ENCODE measurements at places on chromosomes 16 and 17.

- DNase-seq = peak; percentile 76
Observed at GRCh38 chr16:21708533-21709115, 44.9 kb downstream of the OTOA start.

DNA sequence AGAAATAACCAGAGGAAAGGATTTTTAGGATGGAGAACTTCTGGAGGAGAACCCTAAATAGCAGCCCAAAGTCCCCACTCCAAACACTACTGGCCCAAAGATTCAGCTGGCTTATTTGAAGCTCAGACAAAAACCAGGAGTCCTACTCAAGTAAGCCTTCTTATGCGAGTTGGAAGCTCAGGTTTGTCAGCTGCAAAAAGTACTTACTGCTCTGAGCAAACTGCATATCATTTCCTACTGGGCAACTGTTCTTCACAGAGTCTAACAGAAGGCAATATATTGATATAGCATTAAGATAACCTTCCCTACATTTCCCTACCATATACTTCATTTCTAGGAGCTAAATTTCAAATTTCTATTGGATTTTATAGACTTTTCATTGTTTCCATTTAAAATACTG, 76.1 kb upstream of the CORO6 start:
- no peak for DNase-seq

- DNase-seq = no peak
Observed at GRCh38 chr17:79834565-79835469, 4.4 kb downstream of the CBX4 start.

DNA sequence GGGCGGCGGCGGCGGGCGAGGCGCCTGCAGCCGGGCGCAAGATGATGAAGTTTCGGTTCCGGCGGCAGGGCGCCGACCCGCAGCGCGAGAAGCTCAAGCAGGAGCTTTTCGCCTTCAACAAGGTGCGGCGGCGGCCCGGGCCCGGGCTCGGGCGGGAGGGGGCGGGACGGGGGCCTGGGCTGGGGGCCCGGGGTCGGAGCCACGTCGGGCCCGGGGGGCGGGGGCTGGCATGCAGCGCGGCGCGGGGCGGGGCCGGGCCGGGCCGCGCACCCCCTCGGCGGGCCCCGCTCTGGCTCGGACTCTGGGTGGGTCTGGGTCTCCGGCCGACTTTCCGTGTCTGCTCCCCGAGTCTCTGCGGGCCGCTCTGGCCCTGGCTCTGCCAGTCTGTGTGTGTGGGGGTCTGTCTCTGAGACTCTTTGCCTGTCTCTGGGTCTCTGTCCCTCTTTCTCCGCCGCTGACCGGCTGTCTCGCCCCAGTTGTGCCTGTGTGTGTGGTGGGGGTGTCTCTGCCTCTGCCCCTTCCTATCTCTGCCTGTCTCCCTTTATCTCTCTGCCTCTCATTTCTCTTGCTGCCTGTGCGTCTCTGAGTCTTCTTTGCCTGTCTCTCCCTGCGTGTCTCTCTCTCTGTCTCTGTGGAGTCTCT, 328 bp downstream of the LLGL1 start:
- DNase-seq = no peak

DNA sequence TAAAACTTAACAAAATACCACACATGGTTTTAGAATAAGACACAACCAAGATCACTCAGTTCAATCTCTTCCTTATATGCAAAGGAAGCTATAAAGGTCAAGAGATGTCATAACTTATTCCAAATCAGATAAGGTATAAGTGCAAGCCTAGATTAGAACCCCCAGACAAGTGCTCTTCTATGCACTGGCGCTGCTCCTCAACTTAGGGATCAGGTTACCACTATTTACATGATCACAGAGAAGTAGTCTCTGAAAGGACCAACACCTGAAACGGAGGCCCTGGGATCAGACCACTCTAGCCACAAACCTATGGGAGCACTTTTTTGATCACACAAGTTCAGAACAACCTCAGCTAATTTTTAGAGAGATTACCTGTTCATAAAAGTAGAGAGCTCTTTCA, 16.6 kb downstream of the COPS3 start:
- DNase-seq = no peak

- no peak for DNase-seq
Observed at GRCh38 chr17:39217734-39218369, 7.9 kb downstream of the STAC2 start.

GRCh38 chr16:73288520-73288919, 240.6 kb upstream of the ZFHX3 start:
- DNase-seq = no peak

DNA sequence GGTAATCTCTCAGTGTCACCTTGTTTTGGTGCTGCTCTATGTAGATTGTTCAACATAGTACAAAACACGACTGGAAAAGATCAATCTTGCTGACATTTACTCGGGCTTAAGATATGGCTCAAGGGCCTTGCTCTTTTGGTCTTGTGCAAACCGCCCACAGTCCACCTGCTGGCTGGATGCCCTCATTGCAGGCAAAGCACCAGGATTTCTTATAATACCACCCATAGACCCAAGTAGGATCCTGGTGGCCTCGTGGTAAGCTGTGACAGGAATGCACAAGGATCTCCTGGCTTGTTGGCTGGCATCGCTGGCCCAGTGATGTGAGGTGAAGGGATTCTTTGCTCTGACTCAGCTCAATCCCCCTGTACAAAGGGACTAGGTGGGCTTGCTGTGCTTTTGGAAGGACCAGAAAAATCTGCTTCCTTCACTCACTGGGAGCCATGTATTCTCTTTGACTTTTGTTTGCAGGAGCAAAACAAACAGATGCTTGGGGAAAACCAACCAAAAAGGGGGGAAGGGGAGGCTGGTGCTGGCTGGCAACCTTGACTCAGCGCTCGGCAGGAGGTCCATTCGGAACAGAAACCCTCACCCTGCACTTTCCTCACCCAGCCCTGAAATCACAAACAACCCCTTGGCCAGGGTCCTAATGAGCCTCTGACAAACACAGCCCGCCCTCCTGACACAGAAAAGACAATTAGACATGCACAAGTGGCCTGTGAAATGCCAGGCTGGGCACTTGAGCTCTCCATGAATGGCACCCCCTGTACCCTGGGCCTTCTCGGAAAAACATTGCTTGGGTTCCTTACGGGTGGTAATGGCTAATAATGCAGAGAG, 36.6 kb upstream of the MED9 start:
- peak; percentile 55 for DNase-seq

GRCh38 chr16:82108774-82109173, 61.2 kb downstream of the MPHOSPH6 start:
- DNase-seq = no peak

DNA sequence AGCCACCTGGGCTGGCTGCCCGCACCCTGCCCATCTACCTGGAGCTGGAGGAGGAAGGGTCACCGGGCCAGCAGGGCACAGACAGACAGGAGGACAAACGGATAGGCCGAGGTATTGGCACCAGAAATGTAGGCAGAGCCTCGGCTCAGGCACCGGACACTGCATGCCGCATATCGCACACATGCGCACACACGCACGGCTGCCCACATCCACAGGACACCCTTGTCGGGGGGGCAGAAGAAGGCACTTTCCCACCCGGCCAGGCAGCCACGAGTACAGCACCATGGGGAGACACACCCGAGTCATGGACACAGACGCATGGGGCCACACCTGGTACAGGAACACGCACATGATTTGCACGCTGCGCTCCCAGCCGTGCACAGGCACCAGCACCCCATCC, 14.5 kb downstream of the CASKIN1 start:
- DNase-seq = no peak

- DNase-seq = no peak
Observed at GRCh38 chr17:50484386-50485155, 5.9 kb downstream of the RSAD1 start.

- no peak for DNase-seq
Observed at GRCh38 chr17:4940555-4941318, 669 bp downstream of the RNF167 start.

DNA sequence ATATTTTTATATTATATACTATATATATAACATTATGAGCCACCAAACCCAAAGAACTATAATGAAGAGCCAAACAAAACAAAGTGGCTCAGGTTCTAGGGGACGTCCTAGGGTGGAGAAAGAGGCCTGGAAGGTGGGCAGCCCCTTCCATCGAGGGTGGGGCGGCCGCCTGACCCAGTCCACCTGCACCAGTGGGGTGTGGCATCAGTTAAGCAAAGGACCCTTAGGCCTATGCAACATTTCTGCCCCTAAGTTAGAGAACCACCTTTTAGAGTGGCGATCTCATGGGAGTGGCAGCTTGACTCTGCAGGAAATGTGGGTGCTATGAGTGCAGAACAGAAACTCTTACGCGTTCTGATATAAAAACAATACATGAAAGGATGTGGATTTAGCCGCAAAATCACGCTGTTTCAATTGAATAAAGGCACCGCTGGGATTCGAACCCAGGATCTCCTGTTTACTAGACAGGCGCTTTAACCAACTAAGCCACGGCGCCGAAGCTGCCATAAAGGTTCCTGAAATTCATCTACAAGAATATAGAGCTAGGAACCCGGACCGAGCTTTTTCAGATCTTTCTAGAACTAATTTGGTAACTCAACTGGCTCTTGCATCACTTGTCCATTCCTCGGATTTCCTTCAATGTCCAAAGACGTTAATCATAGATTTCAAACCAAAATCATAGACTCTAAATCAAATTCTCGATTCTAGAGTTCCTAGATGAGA, 15.6 kb upstream of the AURKB start:
- no peak for DNase-seq

GRCh38 chr17:40020146-40020545, 4.9 kb downstream of the CSF3 start:
- DNase-seq = no peak

GRCh38 chr17:14947671-14948070, 317.5 kb downstream of the PMP22 start:
- no peak for DNase-seq

DNA sequence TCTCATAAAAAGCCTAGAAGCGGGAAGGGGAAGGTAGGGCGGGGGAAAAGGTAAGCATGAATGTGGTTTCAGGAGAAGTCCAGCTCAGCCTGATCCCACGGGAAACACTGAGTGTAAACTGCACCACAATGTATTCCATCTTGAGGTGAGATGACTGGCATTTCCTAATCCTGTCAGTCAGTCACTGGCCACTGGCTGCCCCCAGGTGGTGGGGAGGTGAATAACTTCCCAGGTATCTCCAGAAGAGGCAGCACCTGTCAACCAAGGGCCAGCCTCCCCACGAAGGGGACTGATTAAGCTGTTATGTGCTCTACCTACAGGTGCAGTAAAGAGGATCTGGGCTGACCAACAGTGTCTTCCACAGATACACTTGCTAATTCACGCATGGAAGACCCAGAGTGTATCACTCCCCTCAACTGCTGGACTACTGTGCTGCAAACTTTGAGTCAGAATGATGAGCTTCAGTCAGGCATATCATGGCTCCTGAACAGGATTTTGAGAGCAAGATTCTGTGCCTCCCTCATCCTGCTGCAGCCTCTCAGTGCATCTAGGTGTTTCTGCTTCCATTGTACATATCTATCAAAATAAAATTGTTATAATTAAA, 108.5 kb upstream of the CCL2 start:
- DNase-seq = peak; percentile 8

GRCh38 chr16:17225541-17225940, 245.2 kb downstream of the XYLT1 start:
- no peak for DNase-seq
